Type B pancreatic cell (in vitro differentiated cells): ENCODE measurements at places on chromosomes 5 and 9. TPM values are rescaled to one million over a fixed set of nuclear protein-coding genes. Genes with fewer than 3 reads are reported as not detected.

- H3K27ac ChIP-seq: no peak overlapping the region
- H3K27me3 ChIP-seq: peaks cover 7% of the 10 kb centered on the region
- no peaks in the 10 kb centered on the region for H3K4me1 ChIP-seq
- H3K36me3 ChIP-seq: no peaks in the 10 kb centered on the region
- DNase-seq: no peak
Measured at GRCh38 chr5:76166886-76167576, 83.8 kb downstream of the SV2C start.

DNA sequence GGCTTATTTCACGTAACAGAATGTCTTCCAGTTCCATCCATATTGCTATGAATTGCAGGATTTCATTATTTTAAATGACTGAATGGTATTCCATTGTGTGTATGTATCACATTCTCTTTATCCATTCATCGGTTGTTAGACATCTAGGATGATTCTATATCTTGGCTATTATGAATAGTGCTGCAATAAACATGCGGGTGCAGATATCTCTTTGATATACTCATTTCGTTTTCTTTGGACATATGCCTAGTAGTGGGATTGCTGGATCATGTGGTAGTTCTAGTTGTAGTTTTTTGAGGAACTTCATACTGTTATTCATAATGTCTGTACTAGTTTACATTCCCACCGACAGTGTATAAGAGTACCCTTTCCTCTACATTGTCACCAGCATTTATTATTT lies 460.5 kb downstream of the MAN2A1 start:
- no peaks in the 10 kb centered on the region for H3K4me1 ChIP-seq
- no peak overlapping the region for H3K27ac ChIP-seq
- H3K36me3 ChIP-seq: no peaks in the 10 kb centered on the region
- DNase-seq: no peak
- no peak overlapping the region for H3K4me3 ChIP-seq

DNA sequence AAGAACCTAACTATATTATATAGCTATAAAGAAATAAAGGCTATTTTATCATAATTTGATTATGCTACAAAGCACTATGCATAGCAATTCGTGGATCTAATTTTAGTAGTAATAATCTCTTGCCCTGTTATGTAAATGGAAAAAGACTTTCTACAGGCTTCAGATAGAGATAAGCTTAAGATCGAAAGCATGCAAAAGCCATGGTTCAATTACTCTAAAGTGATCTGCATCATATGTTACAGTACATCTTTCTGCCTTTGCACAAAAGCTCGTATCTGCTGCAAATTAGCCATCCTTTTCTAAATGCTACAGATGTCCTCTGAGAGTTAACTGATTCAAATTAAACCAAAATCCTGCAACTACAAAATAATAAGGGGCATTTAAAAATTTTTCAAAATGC lies 234.8 kb upstream of the TMEM161B start:
- no peak overlapping the region for H3K4me3 ChIP-seq
- no peaks in the 10 kb centered on the region for H3K4me1 ChIP-seq
- no peaks in the 10 kb centered on the region for H3K36me3 ChIP-seq
- DNase-seq: no peak
- H3K27me3 ChIP-seq: peaks cover 18% of the 10 kb centered on the region

The PHF24 gene
- total RNA-seq: 0.19 and 0.88 TPM in 2 replicates

DNA sequence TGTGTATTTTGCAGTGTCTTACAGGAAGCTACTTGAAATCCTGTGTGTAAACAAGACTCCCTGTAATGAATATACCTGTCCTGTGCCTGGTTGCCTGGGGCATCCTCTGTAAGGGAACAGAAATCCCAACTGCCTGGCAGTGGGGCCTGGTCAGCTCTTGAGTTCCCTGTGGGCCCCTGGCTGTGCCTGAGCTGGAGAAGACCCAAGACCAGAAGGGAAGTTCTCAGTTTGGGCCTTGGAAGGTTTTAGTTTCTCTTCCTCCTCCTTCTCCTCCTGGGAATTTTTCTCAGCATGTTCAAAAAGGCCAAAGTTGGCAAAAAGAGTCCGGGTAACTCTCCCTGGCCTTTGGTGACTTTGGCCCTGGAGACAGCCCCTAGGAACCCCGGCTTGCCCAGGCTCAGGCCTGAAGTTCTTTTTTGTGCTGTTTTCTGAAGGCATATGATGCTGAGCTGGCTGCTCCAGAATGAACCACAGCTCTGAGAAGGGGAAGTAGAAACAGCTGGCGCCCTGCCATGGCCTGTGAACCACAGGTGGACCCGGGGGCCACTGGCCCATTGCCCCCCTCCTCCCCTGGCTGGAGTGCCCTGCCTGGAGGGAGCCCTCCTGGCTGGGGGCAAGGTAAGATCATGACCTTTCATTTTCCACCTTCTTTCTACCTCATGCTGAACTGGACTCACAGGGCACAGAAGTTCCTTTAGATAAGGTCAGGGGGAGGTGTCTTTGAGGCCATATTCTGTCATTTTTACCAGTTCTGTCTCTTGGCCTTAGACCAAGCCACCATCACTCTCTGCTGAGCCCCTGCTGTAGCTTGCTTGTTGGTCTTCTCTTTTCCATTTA lies 5.8 kb downstream of the TMEM268 start:
- no peak for DNase-seq
- H3K27me3 ChIP-seq: no peaks in the 10 kb centered on the region
- no peak overlapping the region for H3K4me3 ChIP-seq
- no peak overlapping the region for H3K27ac ChIP-seq
- H3K4me1 ChIP-seq: peaks cover 28% of the 10 kb centered on the region
- peaks cover 12% of the 10 kb centered on the region for H3K36me3 ChIP-seq

The PLGRKT gene
- total RNA-seq: 25.6 and 25.9 TPM in 2 replicates
